ENCODE measurements at places on chromosomes 5 and 9.

- DNase-seq, result no peak
These were observed 7.3 kb downstream of the TENT4A start for GRCh38 chr5:6720561-6720921.

GRCh38 chr5:37896159-37896558 lies 56.3 kb upstream of the GDNF start:
- DNase-seq, result no peak

GRCh38 chr9:99634186-99634585 lies 187.5 kb upstream of the NR4A3 start:
- no peak for DNase-seq

GRCh38 chr5:36378551-36378950 lies 76.8 kb upstream of the RANBP3L start:
- no peak for DNase-seq
